ENCODE measurements at places on chromosomes 1 and 21.

DNA sequence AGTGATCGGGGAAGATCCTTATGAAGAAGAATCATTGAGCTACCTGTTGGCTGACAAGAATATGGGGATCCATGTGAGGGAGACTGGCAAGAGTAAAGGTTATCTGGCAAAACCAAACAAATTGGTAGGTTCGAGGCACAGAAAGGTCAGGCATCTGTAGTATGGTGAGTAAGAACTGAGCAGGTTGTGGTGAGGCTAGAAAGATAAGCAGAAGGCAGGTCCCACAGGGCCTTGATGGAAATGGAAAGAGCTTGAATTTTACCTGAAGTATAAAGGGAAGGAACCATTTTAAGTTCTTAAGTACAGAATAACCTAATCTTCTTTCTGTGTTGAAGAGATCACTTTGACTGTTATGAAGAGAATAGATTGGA is 11.1 kb downstream of the PTPRC start:
- no peak for DNase-seq

DNA sequence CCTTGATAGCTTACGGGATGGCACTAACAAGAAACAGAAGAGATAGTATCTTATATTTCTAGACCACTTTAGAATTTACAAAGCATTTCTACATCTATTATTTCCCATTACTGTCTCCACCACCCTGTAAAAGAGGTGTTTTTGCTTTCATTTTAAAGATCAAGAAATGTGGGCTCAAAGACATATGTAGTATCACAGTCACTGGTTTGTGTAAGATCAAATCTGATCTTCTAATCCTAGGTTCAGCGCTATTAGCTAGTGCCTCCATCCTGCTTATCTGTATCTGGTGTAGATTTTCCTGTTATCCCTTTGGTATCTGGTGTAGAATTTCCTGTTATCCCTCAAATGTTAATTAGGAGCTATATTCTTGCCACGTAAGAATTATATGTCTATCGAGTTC is 23.6 kb upstream of the ZRANB2 start:
- DNase-seq, result no peak

DNA sequence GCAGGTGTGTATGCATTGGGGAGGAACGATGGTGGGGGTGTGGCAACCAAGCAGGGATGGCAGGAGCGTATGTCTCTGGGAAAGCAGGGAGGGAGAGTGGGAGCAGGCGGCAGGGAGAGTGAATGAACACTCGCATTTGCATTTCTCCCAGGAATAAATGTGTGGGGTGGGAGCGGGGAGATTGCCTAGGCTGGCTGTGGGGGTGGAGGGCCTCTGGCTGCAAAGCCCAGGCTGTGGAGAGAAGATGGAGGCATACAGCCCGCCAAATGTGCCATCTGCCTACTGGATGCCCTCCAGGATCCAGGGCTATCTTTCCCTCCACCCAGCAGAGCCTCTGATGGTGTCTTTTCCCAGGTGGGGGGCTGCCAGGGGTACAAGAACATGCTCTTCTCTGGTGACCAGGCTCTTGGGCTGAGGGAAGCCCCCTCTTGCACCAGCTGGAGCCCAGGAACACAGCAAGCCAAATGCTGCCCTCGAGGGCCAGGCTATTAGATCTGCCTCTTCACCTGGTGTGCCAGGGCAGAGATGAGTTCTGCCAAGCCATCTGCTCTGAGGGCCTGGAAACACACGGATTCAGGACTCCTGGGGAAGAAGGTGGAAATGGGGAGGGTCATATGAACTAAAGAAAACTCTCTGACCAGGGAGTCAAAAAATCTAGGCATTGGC is 1.7 kb upstream of the OPTC start:
- no peak for DNase-seq

- DNase-seq, result no peak
These were observed 64.1 kb downstream of the LRRC8D start for GRCh38 chr1:89884718-89885596.

GRCh38 chr1:156154317-156154749 is 948 bp downstream of the SEMA4A start:
- DNase-seq, result peak; percentile 88

GRCh38 chr1:89363196-89363595 is 663 bp upstream of the GBP6 start:
- no peak for DNase-seq

GRCh38 chr1:205355075-205355453 is 1.7 kb downstream of the KLHDC8A start:
- DNase-seq, result no peak

GRCh38 chr1:21082073-21082472 is 94.6 kb downstream of the EIF4G3 start:
- DNase-seq, result no peak

- no peak for DNase-seq
These were observed 36.6 kb upstream of the HMGN1 start for GRCh38 chr21:39385299-39386145.

- DNase-seq, result no peak
These were observed 25.7 kb downstream of the AKNAD1 start for GRCh38 chr1:108831225-108831624.

- DNase-seq, result no peak
These were observed 23.8 kb downstream of the PLA2G2A start for GRCh38 chr1:19955534-19956170.

DNA sequence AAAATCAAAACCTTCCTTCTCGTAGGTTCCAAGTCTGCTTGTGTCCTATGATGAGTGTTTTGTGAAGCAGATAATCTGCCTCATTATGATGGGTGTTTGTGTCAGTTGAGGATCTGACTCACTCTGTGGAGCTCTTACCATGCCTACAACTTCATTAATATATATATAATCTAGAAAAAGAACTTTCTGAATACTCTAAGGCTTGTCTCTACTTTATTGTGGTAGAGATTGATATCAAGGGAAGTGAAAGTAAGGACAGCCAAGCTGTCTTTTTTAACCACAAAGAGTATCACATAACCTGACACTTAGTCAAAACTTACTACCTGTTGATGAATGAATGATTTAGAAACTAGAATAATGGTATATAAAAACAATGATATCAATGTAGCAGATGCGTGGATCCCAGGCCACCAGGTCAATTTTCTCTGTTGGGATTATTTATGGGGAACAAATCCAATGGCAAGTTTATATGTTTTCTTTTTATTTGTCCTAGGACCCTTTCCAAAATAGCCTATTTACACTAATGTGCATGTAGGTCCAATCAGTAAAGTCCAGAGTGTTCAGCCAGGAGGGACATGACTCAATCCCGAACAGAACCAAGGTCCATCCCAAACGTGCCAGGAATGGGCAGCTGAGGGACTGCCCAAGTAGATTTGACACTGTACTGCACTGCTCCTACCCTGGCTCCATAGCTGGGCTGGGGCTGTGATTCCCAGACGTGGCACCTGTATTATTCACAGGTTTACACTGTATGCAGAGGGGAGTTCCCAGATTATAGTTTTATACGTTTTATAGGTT is 182.3 kb upstream of the GREM2 start:
- DNase-seq, result no peak

DNA sequence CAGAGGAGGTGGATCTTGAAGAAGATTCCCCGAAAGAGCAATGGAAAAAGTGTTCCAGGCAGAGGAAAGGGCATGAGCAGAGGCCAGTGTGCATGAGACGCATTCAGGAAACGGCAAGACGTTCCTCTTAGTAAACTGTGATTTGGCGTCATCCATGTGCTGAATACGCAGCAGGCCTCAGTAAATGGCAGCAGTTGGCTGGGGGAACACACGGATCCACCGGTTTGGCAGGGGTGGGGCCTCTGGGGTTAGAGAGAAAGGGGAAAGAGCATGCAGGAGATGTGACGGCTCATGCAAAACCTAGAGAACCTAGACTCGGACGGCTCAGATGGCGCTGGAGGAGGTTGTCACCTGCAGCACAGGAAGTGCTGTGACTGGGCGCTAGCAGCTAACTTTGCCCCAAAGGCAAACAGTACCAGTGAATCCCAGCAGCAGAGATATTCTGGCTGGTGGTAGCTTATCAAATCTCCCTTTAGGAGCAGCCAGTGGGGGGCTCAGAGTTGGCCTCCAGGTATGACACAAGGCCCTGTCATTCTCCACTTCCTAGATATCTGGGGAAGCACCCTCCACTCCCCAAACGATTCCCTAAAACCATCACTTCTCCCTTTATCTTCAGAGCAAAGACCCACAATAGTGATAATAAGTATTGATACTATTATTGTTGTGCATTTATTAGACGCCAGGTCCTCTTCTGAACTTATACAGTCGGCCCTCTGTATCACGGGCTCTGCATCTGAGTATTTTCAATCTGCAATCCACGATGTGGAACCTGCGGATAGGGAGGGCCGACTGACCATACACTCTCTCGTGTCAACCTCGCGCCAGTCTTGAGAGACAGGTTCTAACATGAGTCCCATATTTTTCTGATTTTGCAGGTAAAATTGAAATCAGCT is 7.6 kb downstream of the LAPTM5 start:
- DNase-seq, result peak; percentile 92

GRCh38 chr1:40030528-40031135 is 9.9 kb upstream of the CAP1 start:
- DNase-seq, result no peak

- no peak for DNase-seq
These were observed 517.6 kb downstream of the PTPRU start for GRCh38 chr1:29753771-29754572.

GRCh38 chr1:169025412-169025811 is 81.1 kb upstream of the ATP1B1 start:
- no peak for DNase-seq

DNA sequence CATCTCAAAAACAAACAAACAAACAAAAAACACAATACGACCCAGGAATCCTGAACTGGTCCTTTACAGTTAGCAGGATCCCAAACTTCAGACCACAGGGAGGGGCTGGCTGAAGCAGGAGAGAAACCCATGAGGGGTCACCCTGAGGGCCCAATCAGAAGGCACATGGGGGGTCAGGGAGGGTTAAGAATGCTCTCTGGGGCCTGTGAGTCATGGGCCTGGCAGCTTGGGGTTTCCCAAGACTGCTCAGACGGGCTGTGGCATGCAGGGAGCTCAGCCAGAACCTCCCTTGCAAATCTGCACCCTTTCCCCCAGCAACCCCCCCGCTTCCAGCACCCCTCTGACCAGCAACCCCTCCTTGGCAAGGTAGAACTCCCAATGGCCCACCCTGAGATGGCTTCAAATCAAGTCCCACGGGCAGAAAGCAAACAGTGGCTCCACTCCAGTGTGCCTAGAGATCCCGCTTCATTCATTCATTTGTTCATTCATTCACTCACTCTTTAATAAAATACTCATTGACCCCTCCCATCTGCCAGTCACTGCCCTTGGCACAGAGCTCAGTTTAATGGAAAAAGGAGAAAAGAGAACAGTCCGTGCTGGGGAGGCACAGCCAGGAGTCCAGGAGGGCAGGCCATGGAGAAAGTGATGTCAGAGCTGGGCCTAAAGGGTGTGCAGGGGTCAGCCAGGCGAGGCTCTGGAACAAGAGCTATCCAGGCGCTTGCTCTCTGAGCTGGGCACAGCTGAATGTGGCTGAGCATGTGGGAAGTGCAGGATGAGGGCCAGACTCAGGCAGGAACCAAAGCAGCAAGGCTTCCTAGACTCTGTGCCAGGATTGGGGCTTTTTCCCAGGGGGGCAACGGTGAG is 8.2 kb downstream of the UQCRHL start:
- DNase-seq, result no peak

GRCh38 chr1:206793620-206794019 is 21.3 kb upstream of the IL10 start:
- DNase-seq, result no peak

DNA sequence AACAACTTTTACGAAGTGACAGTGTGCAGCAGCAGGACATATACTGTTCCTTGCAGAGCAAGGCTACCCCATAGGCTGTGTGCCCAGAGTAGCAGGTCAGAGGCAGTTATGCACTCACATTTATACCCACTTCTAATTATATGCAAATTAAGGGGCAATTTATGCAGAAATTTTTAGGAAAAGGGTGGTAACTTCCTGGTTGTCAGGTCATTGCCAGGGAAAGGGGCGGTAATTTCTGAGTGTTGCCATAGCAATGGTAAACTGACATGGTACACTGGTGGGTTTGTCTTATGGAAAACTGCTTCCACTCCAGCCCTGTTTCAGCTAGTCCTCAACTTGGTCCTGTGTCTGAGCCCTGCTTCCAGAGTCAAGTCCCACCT is 12.0 kb upstream of the SLAMF1 start:
- DNase-seq, result no peak

- DNase-seq, result no peak
These were observed 121.4 kb upstream of the GORAB start for GRCh38 chr1:170410401-170411166.

GRCh38 chr1:39886757-39887231 is 3.5 kb upstream of the TRIT1 start:
- no peak for DNase-seq

- DNase-seq, result peak; percentile 29
These were observed 51.5 kb upstream of the VAV3 start for GRCh38 chr1:108016451-108016920.

DNA sequence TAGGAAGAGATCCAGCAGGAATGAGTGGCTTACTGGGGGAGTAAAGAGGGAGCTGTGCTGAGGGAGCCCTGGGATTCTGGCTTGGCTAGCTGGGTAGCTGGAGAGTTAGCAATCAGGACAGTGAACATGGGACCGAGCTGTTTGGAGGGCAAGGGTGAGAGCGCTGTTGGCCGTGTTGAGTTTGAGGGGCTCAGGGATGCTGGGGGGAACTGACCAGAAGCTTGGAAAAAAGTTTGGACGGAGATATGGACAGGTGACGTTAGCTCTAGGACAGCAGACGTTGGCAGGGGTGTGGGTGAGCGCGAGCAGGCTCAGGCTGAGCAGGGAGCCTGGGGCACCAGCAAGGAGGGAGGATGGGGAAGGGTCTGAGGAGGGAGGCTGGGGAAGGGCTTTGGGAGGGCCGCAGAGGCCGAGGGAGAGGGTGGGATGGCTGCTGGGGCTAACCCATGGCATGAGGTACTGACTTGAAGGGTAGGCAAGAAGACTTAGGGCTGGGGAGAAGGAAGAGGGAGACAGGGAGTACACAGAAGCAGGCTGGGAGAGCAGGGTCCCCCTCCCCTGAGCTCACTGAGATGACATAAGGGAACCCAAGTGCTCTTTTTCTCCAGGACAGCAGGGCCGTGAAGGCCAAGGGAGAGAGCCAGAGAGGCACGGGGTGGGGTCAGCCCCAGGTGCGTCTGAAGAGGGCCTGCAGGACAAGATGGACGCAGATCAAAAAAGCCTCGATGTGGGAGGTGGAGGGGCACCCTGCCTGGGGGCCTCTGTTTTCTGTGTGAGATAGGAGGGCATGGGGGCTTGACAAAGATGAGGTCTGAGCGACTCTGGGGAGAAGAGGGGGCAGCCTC is 8.2 kb downstream of the SH2D2A start:
- no peak for DNase-seq

DNA sequence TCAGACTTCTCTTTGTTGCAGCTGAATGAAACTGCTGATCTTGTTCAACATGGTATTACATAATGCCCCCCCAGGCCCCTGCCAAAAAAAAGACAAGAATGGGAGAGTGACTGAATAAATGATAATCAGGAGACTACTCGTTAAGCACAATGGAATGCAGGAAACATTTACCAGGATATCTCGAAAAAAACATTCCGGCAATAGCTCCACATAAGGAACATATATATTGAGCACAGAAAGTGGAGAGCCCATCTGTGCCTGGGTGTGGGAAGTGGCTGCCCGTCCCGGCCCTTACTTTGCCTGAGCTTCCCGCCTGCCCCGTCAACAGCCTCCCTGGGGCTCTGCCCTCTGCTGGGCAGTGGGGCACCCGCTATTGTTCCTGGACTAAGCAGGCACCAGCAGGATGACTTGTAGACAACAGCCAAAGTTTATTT is 13.3 kb downstream of the TRIM11 start:
- peak; percentile 17 for DNase-seq

GRCh38 chr1:3333903-3334302 is 120.6 kb upstream of the ARHGEF16 start:
- no peak for DNase-seq

All from OCI-LY7 (cell line).